ENCODE measurements at places on chromosomes 3 and 15.

GRCh38 chr3:20320489-20320888 lies 134.5 kb upstream of the SGO1 start:
- no peak for DNase-seq

GRCh38 chr15:68190048-68190447 lies 15.1 kb downstream of the CALML4 start:
- no peak for DNase-seq

DNA sequence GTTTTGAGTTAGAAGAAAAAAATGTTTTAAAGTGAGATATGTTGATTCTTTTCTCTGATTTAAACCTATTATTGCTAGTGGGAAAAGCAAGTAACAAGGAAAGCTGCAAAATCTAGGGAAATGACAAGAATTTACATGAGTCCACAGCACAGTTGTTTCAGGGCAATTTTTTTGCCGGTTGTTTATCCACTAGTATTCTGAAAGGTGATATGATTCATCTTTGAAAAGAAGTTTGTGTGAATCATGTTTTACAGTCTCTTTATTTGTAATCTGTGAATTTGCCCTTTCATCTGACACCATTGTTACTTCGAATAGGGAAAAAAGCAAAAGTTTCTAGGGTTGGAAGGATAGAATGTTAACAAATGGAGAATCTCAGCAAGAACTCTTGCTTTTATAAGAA lies 894.7 kb downstream of the OTOL1 start:
- DNase-seq = no peak

DNA sequence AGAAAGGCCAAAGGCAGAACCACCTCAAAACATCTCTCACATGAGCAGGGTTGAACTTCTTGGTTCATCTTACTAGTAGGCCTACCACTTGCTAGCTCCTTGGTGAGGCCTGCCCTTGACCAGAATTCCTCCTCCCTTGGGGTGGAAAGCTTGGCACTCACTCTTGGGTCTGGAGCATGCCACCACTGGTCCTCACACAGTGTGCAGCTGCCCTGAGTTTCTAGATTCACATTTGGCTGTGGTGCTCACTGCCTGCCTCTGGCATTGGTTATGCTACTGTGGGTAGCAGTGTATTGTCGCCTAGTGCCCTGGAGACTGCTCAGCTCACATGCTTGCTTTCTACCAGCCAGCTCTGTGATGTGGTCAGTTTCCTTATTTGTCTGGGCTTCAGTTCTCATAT lies 23.7 kb downstream of the OXNAD1 start:
- no peak for DNase-seq

DNA sequence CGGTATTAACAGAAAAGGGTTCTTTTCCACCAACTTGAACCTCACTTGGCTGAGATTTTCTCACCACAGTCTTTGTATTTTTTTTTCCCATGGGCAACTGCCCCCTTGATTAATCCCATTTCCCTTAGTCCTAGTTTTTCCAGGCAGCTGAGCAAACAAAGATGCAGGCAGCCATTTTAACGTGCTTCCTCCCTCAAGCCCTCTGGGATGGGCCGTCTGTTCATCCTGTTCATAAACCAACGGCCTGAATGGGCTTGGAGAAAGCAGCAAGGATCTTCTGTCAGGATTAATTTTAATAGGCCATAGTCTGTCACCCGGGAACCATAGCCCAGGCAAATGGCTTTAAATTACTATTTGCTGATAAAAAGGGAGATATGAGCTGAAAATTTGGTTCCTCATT lies 10.4 kb upstream of the POLR2M start:
- no peak for DNase-seq

- DNase-seq = no peak
Observed at GRCh38 chr3:183815951-183816475, 9.4 kb downstream of the MAP6D1 start.

DNA sequence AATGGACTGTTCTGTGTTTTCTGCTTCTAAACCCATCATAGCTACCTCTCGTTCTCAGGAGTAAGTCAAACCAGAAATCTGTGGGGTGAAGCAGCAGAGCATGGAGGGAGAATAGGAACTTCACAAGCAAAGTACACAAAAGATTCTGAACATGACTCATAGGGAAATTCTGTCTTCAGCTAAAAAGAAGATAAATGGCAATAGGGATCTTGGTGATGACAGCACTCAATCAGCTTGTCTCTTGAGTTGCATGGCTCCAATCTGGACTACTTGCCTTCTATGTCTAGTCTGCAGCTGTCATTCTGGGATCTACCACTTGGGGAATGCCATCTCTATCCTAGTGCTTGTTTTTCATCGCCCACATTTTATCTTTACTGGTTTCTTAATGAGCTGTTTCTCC lies 13.5 kb upstream of the GRAMD1C start:
- no peak for DNase-seq

DNA sequence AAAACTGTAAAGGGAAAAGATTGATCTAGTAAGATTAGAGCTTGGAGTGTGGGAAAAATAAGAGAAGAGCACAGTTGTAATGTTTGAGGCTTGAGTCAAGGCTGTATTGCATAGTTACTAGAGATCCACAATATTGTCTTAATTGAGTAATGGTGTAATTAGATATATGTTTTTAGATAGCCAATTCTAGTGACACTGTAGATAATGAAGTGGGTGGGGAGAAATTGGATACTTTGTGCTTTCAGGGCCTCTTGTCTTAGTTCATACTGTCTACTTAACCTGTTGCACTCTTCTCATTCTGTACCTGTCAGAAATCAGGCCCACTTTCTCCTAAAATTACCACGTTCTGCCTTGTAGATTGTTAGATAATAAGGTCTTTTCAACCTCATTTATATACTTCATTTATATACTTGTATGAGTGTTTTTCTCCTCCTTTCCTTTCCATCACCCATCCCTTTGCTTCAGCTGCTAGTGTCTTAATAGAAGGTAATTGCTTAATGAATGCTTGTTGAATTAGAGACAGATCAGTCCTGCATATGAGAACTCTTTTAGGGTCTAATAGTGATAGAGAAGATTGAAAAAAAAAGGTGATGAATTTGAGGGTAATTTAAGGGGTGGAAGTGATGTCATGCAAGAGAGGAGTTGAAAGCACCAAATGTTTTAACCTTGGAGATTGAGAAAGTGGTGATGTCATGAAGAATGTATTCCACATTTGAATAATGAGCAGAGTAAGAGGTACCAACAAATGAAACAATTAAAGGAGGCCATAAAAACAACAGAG lies 32.0 kb downstream of the PIK3CA start:
- no peak for DNase-seq

GRCh38 chr15:35514759-35515158 lies 31.2 kb downstream of the DPH6 start:
- no peak for DNase-seq

GRCh38 chr15:34696506-34696905 lies 58.3 kb downstream of the GJD2 start:
- DNase-seq = no peak

GRCh38 chr3:192229866-192230265 lies 497.5 kb downstream of the FGF12 start:
- no peak for DNase-seq

DNA sequence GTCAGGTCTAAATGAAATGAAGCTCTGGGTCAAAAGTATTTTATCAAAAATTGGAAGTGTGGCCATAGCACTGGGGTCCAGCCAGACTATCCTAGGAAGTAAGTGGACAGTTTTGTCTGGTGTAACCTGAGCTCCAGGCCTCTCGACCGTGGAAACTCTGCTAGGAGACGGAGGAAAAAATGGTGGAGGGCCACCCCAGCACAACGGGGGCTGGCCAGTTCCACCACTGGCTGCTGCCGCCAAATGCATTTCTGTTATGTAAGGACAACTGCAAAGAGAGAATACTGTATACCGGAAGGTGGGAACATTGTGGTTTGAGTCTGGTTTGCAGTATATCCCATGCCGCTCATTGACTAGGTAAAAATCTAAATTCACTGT lies 235.7 kb downstream of the GREM1 start:
- DNase-seq = no peak

- DNase-seq = no peak
Observed at GRCh38 chr3:133832802-133833144, 27.2 kb downstream of the SRPRB start.

DNA sequence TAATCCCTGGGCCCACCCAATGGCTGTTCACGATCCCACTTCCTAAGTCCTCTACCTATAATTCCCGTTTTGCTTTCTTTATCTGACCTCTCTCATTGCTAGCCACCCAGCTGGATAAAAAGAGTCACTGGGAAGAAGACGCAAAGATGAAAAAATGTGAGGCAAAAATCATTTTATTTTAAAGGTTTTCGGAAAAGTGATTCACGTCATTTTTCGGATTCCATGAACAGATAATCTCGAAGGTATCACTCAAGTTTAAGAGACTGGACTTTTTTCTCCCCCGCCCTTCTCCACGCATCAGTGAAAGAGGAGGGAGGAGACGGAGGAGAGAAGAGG lies 266.6 kb downstream of the CGGBP1 start:
- DNase-seq = no peak

GRCh38 chr15:86115145-86115801 lies 35.6 kb downstream of the AGBL1 start:
- DNase-seq = no peak

DNA sequence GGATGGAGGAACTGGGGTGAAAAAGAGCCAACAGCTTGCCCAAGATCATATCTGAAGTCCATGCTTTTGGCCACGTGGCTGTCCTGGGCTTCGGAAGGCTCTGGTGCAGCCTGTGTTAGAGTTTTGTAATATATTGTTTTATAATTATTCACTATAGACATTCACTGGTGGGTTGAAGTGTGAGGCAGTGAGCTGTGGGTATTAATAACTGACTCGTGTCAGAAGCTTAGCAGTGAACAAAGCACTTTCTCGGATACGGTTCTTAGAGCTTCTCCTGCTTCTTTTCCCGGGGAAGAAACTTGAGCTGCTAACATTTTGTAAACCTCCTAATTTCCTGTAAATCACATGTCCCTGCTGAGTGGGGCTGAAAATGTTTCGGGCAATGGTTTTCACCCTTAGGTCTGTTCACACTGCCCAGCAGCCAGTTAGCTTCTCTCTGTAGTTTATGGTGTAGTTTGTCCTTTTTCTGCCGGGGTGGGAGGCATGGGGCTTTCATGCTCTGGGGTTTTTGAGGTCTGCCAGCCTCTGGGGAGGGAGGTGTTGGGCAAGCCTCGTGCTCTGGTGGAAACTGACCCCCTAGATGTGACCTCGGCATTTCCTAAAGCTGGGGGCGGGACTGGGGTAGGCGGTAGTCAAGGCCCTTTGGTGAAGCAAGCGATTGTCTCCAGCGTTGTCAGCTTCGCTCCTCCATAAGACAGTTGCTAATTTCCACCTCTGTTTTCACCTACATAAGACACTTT lies 1.7 kb downstream of the MRAS start:
- DNase-seq = no peak

DNA sequence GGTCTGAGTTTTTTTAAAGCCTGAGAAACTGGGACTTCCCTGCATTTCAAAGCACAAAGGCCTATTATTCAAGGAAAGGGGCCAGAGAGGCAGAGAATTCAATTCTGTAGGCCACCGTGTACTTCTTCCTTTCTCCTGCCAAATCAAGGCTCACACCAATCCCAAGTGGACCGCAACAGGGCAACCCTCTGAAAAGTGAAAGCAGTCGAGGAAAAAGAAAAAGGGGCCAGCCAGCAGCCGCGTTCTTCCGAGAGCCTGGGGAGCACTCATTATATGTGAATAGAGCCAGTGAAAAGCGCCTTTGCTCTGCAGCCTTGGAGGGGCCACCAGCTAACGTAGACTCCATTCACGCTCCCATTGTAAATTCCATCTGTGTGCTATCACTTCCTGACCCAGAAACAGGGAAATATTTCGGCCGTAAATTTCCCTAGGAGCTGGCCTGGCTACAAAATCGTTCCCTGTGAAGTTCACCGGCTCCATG lies 45.9 kb upstream of the THUMPD3 start:
- DNase-seq = no peak

DNA sequence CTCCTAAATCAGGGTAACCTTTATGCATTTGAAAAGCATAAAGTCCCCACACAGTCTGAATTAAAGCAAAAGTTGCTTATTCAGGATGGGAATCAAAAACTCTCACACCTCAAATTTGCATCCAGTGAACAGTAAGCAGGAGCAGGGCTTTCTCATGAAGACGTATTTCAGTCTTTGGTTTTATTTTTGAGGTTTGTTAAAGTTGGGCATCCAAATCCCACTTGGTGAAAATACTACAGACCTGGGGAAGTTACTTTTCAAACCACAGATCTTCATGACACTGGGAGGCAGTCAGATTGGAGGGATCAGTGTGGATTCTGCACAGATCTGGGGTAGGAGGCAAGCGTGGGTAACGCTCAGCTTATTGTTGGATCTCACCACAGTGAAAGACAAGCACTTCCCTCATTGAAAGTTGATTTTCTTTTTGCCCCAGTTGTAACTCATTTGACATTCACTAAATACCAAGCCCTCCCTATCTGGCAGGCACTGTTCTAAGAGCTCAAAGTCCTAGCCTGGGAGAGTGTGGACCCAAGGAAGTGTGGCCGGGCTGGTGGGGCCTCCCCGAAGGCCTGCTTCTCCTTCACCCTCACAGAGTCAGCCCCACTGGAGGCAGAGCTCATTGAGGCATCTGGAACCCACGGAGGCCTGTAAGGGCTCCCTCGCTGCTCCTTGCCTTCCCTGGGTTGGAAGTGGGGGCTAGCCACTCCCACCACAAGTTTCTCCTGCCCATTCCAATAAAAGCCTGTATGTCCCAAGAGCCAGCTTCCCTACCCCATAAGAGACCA lies 783 bp upstream of the ISG20 start:
- DNase-seq = no peak

DNA sequence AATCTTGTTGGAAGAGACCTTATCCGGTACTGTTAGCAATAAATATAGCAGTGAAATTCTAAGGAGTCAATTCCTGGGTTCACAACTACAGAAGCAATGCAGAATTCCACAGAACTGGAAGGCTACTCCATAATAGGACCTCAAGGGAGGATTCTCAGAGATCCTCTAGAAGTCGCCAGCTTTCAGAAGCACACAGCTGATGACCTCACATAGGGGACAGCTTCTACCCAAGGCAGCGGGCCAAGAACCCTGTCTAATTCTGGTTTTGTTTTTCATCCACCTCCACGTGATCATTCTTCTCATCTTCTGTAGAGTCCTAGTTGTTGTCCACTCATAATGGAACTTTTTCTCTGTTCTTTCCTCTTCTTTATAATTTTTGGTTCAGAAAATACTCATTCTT lies 99.4 kb downstream of the ERC2 start:
- no peak for DNase-seq

Measured in stimulated activated CD4-positive, alpha-beta T cell treated with anti-CD3 and anti-CD28 coated beads, Interleukin-1b, Interleukin-23, amount 100 ng/mL, for 4 hours (primary cell).